ENCODE measurements at places on chromosomes 7 and 10.

DNA sequence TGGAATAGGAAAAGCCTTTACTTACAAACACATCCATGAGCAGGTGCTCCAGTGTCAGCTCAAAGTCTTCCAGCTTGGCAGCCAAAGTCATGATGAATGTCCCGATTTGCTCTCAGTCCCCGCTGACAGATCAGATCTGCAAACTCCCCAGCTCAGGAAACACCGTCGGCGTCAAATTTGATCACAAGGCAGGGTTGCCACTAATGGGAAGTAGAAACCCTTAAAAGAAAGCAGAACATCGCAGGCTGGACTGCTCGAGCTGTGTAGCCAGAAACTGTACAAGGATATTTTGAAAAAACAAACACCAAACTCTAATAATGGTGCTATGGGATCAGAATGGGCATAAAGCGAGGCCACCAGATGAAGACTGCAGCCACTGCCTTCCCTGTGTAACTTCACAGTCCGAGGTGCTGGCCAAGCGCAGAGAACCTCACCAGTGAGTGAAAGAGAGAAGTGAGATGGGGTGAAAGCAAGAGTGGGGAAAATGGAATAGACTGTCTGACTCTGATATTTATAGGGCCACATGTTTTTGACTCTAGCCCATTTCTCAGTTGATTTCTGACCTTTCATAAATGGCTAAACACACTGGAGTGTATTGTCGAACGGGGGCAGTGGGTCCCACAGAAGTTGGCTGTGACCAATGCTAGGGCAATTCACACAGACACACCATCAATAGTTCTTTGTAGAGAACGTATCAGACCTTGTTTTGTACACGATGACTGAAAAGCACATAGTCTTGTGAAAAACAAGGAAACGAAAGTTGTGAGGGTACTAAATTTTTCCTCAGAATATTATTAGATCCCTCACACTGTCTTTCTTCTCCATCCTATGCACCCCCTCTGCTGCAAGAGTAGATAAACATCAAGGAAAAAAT, 306.2 kb downstream of the FRMD4A start:
- no peak for DNase-seq

GRCh38 chr10:14588084-14588937, 186.4 kb downstream of the FAM107B start:
- no peak for DNase-seq

- DNase-seq = no peak
Observed at GRCh38 chr7:91690541-91691070, 189.9 kb downstream of the MTERF1 start.

DNA sequence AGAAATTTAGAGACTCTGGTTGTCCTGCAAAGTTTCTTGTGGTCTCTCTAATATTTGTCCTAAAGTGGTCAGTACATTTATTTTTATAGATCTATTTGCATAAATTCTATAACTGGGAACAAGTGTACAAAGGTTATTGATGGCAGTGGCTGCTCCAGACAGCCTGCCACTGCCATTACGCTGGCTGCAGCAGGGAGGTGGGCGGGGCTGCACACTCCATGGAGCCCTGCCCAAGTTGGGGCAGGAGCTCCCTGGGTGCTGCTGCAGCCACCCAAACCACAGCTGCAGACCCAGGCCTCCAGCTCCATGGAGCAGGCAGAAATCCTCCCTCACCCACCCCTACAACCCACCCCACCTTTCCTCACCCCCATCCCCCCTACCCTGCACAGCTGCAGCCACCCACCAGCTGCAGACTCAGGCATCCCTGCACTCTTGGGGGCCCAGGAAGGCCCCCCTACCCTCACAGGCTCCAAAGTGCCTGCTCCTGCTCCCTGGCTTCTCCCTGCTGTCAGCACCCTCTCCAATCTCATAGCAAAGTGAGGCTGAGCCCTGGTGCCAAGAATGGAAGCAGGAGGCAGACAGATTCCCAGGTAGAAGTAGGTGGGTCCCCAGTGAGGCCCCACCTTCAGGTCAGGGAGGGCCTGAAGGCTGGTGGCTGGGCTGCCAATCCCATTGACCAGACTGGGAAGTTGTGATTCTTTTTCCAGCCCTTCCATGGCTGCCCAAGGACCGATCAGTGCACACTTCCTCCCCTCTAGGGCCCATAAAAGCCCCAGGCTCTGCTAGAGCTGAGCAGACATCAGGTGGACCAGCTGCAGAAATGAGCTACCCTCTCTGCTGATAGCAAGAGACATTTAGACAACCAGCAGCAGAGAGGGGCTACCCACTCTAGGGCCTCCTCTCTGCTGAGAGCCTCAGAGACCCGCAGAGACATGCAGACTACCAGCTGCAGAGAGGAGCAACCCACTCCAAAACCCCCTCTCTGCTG, 4.8 kb upstream of the CYP3A43 start:
- DNase-seq = no peak

GRCh38 chr7:80279760-80280159, 145.1 kb downstream of the GNAI1 start:
- DNase-seq = no peak

- DNase-seq = no peak
Observed at GRCh38 chr7:73815436-73815835, 15.4 kb upstream of the CLDN4 start.

DNA sequence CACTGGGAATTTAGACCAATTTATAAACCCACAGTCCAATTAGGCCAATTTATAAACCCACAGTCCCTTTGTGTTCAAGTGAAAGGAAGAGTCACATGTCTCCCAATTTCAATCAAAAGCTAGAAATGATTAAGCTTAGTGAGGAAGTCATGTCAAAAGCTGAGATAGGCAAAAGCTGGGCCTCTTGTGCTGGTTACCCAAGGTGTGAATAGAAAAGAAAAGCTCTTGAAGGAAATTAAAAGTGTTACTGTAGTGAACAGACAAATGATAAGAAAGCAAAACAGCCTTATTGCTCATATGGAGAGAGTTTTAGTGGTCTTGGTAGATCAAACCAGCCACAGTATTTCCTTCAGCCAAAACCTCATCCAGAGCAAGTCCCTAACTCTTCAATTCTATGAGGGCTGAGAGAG, 245.0 kb downstream of the HDAC9 start:
- DNase-seq = no peak

- DNase-seq = no peak
Observed at GRCh38 chr7:100247152-100247757, 27.5 kb downstream of the PVRIG start.

DNA sequence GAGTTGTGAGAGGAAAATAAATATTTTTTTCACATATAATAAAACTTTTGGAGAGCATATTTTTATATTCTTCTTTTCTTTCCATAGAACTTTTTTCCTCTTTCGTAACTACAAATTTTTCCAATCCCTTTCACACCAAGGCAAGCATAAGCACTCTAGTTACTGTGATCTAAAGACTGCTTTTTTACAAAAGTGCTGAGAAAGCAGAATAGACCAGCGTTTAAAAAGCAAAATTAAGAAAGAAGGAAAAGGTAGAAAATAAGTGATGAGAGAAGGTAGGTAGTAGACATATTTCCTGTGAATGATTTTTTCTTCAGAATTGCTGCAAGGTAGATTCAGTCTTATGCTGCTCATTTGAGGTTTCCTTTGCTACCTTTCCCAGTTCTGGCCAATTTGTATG, 195.5 kb downstream of the MBL2 start:
- DNase-seq = no peak

- DNase-seq = no peak
Observed at GRCh38 chr7:105202616-105203015, 186.1 kb downstream of the SRPK2 start.

DNA sequence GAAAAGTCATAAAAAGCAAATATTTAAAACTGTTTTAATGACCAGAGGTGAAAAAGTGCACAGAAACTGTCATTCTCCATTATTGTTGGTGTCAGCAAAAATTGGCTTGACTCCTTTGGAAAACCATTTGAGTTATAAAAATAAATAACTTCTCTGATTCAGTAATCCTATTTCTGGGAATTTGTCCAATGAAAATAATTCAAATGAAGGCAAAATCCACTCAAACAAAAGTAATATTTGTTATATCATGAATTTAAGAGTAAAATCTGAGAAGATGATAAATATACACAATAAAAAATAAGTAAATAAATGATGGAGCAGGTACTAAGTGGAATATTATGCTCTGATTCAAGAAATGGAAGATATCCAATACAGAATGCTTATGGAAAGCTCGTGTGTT, 326.6 kb upstream of the KLF6 start:
- DNase-seq = no peak

GRCh38 chr10:22754296-22754695, 39.9 kb upstream of the PIP4K2A start:
- no peak for DNase-seq

DNA sequence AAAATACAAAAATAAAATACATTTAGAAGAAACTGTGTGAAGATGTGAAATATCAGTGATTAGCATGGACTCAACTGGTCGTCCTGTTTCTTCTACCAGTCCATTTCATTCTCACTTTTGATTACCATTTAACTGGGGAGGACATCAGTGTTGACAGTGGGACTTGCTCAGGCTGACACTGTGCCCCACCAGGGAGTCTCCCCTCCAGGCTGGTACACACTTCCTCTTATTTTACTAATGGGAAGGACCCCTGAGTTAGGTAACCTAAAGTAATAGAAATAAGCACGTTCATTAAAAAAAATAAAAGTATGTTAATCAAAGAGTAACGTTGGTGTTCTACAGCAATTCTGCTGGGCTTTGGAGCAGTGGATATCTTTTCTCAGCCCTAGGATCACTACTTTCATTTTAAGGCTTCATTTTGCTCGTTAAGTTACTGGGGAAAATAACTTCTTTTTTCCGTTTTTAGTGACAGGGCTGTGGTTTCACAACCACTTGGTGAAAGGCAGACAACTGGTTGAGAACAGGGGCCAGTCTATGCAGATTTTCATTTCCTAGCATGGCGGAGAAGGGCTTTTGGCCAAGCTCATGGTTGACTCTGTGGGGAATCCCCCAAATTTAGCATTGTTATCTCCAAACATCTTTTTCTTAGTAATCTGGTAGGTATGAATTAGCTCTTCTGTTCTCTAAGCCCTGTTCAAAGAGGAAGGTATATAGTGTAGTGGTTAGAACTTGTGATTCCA, 2.1 kb downstream of the SNX10 start:
- peak; percentile 37 for DNase-seq
